Mammary epithelial cell (primary cell): ENCODE measurements at places on chromosomes 7 and 10. TPM values are rescaled to one million over a fixed set of nuclear protein-coding genes. Genes with fewer than 3 reads are reported as not detected.

- no peak for DNase-seq
These were observed 228.5 kb upstream of the NEBL start for GRCh38 chr10:21125471-21126228.

DNA sequence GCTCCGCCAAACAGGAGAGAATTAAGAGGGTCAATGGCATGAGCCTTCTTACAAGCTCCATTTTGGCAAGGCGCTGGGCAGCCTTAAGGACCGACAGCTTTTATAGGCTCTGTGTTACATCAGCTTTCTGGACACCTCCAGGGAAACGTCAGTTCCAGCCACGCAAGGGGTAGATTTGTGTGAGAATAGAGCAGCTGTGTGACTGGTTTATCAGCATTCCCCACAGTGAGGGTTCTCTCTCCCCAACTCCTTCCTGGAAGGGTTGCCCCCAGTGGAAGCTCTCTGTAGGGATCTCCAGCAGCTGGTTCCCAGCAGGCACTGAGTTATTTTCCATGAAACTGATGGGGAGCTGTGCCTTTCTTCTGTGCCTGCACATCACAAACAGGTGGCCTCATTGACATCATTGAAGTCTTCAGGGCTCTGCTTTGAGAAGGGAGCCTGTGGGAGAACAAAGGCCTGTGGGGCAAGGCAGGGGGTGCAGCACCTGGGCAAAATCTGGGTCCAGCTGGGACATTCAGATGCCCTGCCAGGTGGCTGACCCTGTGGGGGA, at the start of gene CUZD1:
TSS of gene CUZD1 (minus strand) at position 75 of the 550 bp plus-strand sequence. CDS start at position 61, 14 bp downstream.
- no peak for DNase-seq

- peak; percentile 70 for DNase-seq
These were observed 3.4 kb upstream of the CHST12 start for GRCh38 chr7:2399848-2400587.

DNA sequence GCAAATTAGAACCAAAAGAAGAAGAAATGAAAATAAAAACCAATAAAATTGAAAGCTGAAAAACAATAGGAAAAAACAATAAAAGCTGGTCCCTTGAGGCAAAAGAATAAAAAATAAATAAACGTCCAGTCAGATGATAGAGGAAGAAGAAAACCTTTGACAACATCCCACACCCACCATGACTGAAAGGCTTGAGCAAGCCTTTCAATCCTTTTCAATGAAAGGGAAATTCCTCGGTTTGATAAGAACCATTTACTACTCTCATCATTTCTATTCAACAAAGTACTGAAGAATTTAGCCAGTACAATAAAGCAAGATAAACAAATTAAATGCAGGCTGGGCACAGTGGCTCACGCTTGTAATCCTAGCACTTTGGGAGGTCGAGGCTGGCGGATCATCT, 3.8 kb downstream of the SLC25A40 start:
- no peak for DNase-seq

DNA sequence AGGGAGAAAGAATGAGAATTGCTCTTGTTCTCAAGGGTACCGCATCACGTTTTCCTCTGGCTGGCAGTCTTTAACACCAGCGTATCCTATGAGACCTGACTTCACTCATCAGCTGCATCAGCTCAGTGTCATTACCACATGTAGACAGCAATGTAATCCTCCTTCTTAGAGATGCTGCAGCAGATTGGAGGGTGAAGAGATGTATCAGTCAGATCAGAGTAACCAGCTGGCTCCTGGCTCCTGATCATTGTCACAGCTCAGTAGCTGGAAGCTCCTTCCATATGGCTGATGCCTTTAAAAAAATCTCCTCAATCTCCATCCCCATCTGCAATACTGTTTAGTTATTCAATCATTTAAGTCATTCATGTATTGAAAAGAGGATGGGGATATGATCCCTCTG, 39.7 kb upstream of the EPHB6 start:
- DNase-seq: no peak

DNA sequence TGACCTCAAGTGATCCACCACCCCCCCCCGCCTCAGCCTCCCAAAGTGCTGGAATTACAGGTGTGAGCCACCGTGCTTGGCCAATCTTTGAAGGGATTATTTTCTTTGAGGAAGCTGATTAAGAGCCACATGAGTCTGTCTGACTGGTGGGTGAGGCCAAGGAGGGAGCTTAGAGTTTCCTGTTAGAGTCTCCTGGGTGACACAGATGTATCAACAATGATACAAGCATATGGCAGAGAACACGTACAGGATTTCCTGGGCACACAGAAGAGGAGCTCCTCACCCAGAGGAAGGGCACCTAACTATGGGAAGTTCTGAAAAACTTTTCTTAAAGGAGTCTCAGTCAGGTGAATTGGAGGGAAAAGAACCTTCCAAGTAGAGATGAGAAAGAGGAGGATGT, 69.4 kb downstream of the GOLGA7B start:
- peak; percentile 36 for DNase-seq

- no peak for DNase-seq
These were observed 2.0 kb upstream of the KIF11 start for GRCh38 chr10:92590623-92591549.

DNA sequence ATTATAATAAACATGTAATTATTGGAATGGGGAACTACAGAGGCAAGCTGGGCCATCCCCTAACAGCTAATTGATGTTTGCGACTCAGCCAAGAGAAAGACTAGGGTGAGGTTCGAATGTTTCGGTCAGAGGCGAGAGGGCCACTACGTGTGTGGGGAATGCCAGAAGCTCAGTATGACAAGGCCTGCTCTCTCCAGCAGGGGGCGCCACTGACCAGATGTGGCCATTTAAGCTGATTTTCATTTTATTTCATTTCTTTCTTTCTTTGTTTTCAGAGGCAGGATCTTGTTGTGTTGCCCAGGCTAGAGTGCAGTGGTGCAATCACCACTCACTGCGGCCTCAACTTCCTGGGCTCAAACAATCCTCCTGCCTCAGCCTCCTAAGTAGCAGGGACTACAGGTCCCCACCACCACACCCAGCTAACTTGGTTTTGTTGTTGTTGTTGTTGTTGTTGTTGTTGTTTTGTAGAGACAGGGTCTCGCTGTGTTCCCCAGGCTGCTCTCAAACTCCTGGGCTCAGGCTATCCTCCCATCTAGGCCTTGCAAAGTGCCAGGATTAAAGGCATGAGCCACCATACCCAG, 38.1 kb downstream of the TMEM130 start:
- DNase-seq: no peak

GRCh38 chr10:131997366-131998049, 15.8 kb upstream of the BNIP3 start:
- DNase-seq: no peak

DNA sequence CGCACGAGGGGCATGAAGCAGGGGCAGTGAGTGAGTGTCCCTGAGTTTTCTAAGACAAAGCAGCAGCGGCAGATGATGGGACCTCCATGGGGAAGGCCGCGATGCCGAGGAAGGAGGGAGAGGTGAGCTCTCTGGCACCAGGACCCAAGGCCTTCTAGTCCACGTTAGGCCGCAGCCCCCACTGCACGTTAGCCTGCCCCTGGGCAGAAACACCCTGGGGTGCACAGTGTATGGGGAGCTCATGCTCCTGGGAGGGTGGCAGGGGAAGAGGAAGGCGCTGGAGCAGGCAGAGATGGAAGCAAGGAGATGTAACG, 97.3 kb upstream of the IKZF1 start:
- no peak for DNase-seq

DNA sequence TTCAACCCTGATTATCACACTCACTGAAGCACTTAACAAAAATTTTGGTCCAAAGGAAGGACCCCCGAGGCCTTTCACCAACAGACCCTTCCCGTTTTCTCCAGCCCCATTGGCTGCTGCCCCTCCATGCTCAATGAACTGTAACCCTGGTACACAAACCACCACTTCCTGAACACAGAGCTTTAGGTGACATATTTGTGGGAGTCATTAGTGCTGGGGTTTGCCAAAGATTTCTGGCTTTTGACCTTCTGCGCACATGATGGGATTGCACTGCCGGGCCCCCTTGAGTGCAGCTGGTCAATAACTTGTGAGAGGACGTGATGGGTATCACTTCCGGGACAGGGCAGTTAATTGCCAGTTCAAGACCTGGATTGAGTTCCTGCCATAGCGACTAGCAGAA, 9.0 kb upstream of the CAMK1D start:
- no peak for DNase-seq

GRCh38 chr7:113825832-113826231, 93.0 kb downstream of the PPP1R3A start:
- DNase-seq: no peak

DNA sequence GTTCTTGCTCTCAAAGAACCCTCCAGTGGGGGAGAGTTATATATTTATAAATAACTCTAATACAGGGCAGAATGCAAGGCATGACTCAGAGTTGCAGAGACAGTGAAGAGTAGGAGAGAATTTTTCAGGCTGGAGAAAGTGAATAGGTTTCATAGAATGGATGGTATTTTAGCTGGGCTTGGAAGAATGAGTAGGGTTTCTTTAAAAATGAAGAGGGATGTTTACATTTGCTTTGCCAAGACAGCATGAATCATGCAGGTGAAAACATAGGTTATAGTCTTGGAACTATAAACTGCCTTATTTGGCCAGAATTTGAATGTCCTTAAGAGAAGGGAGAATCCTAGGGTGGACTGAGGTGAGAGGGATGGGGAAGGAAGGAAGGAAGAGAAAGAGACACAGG, 124.8 kb downstream of the CPED1 start:
- DNase-seq: peak; percentile 70

DNA sequence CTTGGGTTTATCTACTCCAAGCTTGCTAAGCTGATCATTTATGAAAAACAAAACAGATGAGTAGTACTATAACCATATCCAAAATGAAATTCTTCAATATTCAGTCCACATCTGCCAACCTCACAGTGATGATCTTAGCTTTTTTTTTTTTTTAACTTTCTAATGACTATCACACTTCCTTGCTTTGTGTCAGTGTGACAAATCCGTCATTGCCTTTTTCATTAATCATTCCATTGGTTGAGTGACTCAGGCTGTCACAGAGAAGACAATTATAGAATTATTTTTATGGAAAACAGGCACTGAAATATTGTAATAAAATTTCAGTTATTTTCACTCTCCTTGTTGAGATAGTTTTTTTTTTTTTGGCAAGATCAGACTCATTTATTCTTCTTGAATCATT, 70.7 kb downstream of the CPVL start:
- no peak for DNase-seq

- peak; percentile 80 for DNase-seq
These were observed 121.2 kb downstream of the ZMIZ1 start for GRCh38 chr10:79189853-79190435.

DNA sequence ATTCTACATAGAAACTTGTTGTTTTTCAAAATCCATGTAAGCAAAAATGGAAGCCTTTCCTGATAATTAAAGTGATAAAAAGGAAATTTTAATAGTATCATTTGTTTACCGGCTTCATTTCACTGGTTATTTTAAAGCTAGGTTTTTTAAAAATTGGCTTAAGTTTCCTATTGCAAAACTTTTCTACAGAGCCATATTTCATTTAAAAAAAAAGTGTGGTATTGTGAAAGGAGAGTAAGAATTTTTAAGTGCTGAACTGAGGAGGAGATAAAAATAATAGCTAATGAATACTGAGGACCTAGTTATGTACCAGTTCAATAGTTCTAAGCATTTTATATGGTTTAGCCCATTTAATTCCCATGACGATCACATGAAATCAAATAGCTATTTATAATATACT, 172.2 kb upstream of the COL1A2 start:
- DNase-seq: no peak

GRCh38 chr10:128324058-128324827, 198.0 kb upstream of the MKI67 start:
- no peak for DNase-seq

- DNase-seq: no peak
These were observed 228.4 kb downstream of the PLXNA4 start for GRCh38 chr7:132347858-132348257.

DNA sequence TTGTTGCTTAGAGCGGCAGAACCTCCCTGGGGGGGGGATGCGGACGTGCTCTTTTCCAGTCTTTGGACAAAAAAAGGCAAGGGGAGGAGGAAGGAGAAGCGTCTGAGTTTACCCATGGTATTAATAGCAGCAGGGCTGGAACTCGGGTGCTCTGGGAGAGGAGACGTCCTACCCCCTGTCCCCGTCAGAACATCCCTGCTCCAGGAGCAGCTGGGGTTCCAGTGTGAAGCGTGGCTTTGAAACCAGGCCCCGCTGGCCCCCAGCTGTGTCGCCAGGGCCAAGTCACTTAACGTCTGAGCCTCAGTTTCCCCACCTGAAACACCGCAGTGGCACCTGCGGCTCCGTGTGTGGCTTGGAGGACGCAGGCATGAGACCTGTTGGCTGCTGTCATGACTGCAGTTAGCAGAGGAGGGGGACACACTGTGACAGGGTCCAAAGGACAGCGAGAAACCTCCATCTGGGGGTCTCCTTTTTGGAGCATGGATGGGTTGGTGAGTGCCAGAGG, 1.4 kb downstream of the AMZ1 start:
- no peak for DNase-seq

DNA sequence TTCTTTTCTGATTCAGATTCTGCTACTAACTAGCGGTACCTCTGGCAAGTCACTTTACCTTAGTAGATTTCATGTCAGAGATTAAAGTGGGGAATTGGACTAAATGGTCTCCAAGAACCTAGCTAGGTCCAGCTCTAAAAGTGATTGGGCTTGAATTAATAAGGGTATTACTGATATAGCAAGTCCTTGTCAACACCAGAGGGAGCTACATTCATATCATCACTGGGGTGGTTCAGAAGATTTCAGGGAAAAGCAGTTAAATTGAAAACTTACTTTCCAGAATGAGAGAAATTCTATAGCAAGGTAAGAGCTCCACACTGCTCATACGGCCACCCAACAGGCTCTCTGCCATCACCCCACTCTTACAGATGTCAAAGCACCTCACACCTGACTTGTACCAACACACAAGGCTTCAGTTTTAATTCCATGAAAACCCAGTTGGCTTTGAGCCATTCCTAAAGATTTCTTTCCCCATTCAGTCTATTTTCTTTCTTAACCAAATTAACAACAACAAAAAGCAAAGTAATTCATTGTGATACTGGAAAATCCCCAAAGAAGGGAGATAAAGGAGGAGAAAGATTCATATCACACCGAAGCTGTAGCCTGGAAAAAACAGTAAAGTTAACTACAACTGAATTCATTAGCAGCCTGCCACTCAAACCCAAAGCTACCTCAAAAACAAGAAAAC, 38.0 kb upstream of the SPOCK2 start:
- DNase-seq: peak; percentile 25

GRCh38 chr7:101208794-101209193, 8.0 kb upstream of the MOGAT3 start:
- DNase-seq: no peak

DNA sequence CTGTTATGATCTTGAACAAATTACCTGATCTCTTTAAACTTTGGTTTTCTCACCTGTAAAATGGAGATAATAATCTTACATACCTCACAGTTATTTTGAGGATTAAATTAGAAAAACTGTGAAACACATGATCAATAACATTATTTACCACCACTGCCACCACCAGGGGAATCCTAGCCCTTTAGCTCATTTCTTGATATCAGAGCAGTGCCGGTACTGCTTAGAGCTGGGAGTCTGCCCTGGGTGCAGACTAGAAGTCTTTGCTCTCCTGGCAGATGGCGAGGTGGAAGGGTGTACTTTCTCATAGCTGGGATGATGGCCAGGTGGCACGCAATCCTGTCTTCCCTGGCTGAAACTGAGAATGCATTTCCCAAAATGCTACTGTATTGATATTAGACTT, 12.7 kb upstream of the EFCAB10 start:
- no peak for DNase-seq

SPDYE5 gene
- not detected for total RNA-seq

COL13A1 gene
- 1.3 TPM for total RNA-seq

CTTNBP2 gene
- 8.0 TPM for total RNA-seq

PKD2L1 gene
- total RNA-seq: not detected

ANKRD2 gene
- total RNA-seq: 0.47 TPM in 1 of 2 replicates, not detected in the other

SGCE gene
- 52.6 and 61.3 TPM in 2 replicates for total RNA-seq

MKRN1 gene
- total RNA-seq: 48.2 TPM

FOXP2 gene
- not detected in 2 replicates for total RNA-seq

CNTNAP2 gene
- not detected in 2 replicates for total RNA-seq
